ENCODE measurements at places on chromosomes 1 and 21. TPM values are rescaled to one million over a fixed set of nuclear protein-coding genes. Genes with fewer than 3 reads are reported as not detected.

Gene TNFRSF4
- total RNA-seq = 0.19 TPM

DNA sequence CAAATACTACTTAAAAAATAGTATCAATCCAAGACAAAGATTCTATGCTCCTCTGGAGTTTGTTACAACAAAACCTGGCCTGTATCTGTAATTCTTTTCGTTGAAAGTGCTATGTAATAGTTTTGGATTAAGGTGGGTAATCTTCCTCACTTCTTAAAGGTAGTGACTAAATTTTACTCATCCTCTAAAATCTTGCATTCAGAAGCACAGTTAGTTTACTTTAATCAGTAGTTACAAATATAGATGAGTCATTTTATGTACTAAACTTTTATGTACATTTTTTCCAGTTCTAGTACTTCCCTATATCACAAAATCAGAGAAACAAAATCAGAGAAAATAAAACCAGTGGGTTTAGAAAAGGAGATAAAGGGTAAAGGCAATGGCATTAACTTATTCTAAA, 51.3 kb downstream of the ZNHIT6 start:
- DNase-seq = no peak

DNA sequence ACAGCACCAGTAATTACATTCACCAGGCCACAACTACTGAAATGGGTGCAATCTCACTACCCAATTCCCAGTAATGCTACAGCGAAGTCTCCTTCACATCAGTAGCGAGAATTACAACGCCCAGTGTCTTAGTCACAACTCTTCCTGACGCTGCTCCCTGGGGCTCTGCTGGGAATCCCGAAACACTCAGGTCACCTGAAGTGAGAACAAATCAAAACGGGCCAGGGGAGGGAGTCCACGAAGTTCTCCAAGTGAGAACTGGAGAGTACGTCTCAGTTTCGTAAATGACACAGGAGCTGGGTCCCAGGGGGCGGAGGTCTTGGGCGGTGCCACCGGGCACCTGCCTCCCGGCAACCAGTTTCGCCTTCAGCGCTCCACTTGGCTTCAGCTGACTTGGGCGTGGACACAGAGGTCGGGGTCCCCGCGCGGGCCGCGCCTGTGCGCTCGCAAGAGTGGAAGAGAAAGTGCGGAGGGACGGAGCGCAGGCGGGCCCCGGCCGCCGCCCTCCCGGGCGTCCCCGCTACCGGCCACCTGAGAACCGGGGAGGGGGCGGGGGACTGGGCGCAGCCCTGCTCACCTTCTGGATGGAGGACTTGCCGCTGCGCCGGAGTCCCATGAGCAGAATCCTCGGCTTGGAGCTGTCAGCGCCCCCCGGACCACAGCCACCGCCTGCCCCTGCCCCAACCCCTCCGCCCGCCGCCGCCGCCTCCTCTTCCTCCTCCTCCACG, 575 bp downstream of the RRAGC start:
- DNase-seq = peak; percentile 86

Gene OR10J1
- not detected for total RNA-seq

DNA sequence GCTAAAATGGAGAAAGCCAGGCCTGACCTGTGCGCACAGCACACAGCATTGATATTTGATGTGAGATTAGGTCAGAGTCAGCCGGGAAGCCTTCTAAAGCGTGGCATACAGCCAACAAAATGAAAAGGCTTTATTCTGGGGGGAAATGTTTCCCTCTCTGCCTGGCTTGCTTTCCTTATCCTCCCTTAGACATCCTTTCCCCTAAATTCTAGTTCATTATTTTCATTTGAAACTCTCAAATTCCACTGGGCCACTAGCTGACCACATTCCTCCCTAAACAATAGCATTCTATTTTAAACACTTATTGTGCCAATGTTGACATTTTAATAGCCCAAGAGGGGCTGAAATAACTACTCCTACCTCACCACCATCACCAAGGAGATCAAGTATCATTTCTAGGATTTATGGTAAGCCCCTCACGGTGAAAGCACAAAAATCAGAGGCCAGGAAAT, 49.4 kb downstream of the LEPR start:
- no peak for DNase-seq

GRCh38 chr21:43812957-43813655, 23.7 kb downstream of the RRP1 start:
- DNase-seq = no peak

Gene LIPI
- total RNA-seq = not detected

Gene TSPEAR
- total RNA-seq = not detected

- DNase-seq = no peak
Measured at GRCh38 chr1:179058487-179059483, 23.1 kb upstream of the TOR3A start.

Data from osteocyte (in vitro differentiated cells).